Cortex of kidney (tissue), 1 donor: ENCODE measurements at places on chromosomes 5 and 9.

DNA sequence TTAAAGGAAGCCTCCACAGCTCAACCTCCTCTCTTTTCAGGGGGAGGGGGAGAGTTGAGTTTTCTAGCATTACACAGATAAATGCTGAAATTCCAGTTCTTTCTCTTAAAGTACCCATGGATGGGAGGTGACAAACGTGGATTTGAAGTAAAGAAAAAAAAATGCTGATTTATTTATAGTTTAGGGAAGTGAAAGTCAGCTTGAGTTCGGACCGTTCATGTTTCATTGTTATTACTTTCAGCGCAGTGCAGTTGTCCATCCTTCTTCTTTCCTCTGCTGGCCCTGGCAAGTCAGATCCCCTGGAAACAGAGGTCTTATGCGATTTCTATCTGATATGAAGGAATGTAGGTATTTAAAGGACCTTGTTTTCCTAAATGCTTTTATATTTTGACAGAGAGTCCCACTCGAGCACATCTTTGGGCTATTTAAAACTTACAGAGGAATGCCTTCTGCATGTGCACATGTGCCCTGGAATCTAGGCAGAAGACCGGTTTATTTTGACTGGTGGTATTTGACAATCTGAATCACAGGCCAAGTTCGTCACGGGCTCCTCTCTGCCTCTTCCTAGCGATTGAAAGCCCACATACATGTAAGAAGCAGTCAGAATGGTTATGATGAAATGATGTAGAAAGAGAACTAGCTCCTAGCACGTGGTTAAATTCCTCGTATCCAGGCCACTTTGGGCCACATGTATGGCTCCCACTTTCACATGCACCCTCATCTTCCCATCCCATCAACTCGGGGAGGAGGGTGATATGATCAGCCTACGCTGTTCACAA, 385.2 kb upstream of the KLF4 start:
- DNase-seq: no peak

DNA sequence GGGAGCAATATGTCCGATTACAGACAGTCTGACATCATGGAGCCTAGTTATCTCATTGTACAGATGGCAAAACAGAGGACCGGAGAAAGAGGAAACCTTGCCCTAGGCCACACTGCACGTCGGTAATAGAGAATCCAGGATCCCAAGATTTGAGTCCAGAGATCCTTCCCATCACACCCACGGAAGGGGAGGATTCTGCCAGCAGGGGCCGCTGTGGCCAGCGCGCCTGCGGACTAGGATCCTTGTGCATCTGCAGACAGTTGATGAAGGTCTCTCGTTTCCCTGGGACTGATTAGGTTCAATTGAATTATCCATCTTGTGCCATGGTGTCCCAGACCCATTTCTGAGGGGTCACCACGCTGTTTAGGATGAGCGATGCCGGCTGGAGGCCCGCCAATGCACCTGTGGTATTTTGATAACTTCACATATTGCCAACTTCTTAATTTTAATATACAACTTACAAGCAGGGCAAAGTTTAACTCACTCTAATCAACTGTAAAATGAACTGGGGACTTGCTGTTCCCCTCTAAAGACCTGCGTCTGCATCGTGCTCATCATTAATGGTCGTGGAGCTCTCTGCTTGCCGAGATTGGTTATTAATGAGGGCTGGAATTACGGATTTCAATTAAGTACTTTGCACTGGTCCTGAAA, 592.7 kb upstream of the BRINP1 start:
- DNase-seq: no peak

GRCh38 chr9:110640736-110641135, 27.9 kb upstream of the MUSK start:
- no peak for DNase-seq

DNA sequence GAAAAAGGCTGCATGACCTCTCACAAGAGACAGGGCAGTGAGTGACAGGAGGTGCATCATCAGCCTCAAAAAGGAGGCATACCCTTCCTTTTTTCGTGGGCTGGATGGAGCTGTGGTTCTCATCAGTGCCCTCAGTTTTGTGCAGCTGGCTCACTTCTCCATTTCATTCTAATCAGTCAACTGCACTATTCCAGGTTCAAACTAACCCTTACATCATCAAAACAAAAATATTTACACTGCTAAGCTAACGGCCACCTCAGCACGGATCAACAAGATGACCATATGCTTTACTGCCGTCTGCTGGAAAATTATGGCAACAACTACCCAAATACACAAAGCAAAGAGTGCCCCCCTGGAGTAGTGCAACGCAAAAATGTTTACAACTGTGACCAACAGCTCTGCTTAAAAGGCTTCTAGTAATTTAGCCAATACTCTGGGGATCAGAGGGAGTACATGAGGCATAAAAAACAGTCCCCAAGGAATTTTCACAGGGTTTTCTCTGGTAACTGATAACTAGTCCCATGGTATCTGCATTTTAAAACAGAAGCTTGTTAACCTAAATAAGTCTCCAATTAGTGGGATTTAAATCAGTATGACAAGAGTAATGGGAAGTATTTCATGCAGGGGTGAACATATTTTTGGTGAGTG, 10.8 kb downstream of the KCNV2 start:
- DNase-seq: no peak

DNA sequence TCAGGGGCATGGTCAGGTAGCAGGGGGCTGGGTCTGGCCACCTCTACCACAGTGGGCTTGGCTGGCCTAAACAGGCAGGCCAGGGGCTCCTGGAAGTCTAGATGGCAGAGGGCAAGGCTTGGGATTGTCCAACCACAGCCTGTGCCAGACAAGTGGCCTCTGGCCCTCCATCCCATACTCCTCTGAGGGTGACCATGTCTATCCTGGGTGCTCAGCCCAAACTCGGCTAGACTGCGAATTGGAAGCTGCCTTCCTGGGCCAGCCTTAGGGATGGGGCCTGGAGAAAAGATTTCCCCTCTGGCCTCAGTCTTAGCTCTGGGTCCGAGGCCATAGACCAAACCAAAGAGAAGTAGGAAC, 110.5 kb downstream of the PHF2 start:
- DNase-seq: no peak

DNA sequence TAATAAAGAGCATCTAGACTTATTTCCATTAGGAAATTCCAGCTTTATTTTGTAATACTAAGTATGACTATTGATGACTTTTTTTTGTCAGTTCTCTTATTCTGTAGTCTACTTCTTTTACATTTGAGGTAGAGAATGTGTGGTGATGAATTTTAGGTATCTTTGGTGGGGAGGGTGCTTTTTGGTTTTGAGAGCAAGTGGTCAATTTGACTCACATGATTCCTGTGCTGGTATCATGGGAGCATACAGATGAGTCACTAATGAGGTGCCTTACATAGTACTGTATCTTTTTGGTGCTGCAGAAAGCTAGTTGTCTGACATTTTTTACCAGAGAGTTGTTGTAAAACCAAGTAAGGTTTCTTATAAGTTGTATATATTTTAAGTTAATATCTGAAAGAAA, 35.3 kb downstream of the ERBIN start:
- no peak for DNase-seq

DNA sequence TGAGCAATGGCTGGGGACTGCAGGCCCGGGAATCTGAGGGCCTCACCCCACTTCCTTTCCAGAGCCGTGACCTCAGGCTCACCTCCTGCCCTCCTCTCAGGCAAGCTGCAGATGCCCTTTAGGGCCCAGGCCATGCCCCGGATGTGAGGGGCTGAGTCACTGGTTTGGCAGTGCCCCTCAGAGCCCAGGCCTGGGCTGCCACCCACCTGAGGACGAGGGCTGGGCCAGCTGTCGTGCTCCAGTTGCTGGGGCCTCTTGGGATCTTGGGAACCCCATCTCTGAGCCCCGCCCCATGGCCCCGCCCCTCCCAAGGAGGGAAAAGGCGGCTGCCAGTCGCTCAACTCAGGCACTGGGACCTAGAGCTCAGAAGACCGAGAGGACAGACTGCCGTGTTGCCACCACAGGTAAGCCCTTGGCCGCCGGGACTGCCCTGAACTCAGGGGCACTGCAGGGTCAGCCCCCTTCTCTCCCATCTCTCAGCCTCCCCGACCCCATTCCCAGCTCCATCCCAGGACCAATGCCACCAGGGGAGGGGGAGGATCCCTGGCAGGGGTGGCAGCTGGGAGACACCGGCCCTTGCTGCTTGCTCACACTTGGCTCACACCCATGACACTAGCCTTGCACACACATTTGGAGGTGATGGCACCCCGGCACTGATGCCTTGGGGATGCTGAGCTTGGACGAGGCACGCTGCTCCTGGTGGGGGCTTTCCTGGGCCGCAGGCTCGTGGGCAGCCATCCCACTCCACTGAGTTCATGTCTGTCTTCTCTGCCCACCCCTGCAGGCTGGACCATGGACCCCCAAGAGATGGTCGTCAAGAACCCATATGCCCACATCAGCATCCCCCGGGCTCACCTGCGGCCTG, at the start of gene CYSRT1:
CYSRT1 (plus strand) TSS at position 345 of the 865 bp plus-strand sequence; CDS start at position 793, 448 bp downstream.
- DNase-seq: no peak

DNA sequence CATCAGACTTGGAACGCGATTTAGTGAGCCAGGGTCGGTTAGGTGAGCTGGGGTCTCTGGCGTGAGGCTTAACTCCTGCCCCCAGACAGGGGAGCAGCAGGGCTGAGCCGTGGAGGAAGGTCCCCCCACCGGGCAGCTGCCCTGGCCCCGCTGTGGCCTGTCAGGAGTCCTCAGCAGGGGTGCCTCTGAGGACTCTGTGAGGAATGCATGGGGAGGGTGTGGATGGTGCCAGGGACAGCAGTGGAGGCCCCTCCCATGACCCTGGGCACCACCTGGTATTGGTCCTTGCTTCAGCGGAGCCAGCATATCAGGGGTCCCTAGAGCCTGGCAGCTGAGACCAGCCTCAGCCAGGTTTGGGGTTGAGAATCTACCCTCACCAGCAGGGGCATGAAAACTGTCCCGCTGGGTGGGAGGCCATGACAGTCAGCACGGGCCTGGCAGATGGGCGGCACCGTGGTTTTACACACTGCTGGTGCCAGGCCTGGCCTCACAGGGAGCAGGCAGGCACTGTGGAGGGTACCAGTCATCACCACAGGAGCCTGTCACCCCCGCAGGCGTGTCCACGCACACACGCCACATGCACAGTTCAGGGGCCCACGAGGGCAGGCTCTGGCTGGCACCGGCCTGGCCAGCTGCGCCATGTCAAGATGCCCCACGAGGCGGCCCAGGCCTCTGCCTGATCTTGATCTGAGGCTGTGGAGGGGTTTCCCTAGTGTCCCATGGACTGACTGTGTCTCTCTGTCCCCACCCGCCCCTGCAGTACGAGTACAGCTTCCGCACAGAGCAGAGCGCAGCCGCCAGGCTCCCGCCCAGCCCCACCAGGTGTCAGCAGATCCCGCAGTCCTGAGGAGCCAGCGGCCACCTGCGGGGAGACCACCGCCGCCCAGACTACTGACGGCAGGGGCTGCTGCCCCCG, 111.1 kb upstream of the LMX1B start:
- no peak for DNase-seq

- no peak for DNase-seq
Measured at GRCh38 chr5:135430135-135430437, 17.1 kb downstream of the DCANP1 start.

- DNase-seq: no peak
Measured at GRCh38 chr5:172841-173251, 18.4 kb upstream of the LRRC14B start.

DNA sequence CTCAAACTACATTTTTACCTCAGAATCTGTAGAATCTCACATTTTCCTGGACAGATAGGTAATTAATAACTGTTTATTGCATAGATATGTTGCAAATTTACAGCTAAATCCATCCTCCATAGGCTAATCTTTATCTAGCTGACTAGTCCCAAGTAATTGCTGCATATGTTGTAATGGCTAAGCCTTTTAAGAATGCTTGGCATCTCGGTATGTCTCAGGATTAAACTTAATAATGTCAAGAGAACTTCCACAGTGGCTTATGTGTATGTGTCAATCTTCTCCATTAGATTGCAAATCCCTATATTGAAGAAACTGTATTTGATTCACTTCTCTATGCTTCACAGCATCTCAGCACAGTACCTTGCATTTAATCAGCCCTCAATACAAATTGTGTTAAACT, 131.9 kb downstream of the PRDM9 start:
- no peak for DNase-seq

DNA sequence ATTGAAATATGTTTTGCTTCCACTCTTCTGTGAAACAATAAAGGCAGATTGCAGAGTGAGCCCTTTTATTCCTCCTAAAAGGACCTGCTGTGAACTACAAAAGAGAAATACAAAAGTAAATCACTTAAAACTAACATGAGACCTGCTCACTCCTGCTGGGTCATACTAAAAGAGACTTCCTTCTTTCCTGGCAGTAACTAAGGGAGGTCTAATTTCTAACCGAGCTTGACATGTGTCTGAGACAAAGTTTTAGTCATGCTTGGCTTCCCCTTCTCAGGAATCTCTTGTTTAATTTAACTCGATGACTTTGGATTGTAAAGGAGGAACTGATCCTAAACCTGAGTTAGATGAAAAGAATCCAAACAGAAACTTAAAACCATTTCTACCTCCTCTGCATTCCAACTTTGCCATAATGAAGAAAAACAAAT, 86.4 kb upstream of the CDH6 start:
- DNase-seq: no peak

GRCh38 chr9:136624184-136624951, 38.3 kb upstream of the EGFL7 start:
- no peak for DNase-seq

- DNase-seq: no peak
Measured at GRCh38 chr5:81545911-81546310, 152.0 kb upstream of the ACOT12 start.

GRCh38 chr5:1312993-1313833, 18.3 kb upstream of the TERT start:
- DNase-seq: no peak

DNA sequence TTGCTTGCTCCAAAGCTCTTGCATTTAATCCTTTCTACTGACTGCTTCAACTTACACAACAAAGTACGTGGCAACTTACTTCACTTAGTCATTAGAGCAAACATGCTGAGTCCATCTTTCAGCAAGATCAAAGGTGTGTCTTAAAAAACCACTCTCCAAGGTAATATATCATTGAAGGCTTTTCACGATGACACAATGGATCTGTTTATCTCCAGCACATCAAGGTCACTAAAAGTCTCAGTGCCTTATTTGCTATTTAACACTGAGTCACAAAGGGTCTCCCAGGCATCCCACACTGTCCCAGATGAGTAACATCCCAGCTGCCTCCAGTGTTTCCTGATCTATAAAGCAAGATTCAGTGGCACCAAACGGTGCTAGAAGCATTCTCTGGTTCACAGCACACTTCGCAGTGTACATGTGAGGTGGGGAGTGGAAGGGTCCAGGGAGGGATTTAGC, 3.7 kb upstream of the CLK4 start:
- no peak for DNase-seq
